ENCODE measurements at places on chromosomes 5 and 9.

GRCh38 chr5:132825834-132826391, 4.5 kb downstream of the SHROOM1 start:
- no peak for DNase-seq

GRCh38 chr5:75614176-75614575, 2.9 kb downstream of the ANKDD1B start:
- DNase-seq = no peak

DNA sequence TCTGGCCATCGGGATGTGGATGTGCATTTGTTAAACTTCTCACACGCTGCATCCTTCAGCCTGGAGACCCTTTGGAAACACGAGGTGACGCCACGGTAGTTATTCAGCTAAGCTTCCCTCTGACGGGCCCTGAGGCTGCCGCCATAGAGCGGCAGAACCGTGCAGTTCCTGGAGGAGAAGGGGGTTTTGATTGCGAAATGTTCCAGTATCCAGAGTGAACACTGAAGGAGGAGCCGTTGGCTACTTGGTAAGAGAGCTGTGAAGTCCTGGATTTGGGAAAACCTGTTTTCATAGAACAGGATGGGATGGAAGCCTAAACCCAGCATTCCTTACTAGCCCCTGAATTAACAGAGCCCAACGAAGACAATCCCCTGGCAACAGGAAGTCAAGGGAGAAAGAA, 23.0 kb upstream of the EXOC3 start:
- no peak for DNase-seq

DNA sequence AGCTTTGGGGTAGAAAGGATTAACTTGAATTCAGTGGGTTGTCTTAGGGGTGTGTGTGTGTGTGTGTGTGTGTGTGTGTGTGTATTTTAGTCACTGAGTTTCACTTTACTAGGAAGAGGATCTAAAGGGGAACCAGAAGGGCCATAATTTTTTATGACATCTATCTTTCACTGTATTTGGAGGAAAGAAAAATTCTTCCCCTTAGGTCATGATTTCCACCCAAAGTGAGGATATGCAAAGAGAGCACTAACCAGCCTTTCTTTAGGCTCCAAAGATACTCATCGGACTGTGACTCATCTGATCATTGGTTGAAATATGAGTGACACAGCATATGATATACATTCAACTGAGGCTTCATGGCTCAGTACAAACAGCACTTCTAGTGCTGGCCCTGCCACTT, 75.2 kb upstream of the RASGRF2 start:
- DNase-seq = peak; percentile 11

- no peak for DNase-seq
Observed at GRCh38 chr5:50744776-50745175, 78.3 kb downstream of the PARP8 start.

GRCh38 chr5:151267491-151268260, 14.7 kb downstream of the GM2A start:
- no peak for DNase-seq

DNA sequence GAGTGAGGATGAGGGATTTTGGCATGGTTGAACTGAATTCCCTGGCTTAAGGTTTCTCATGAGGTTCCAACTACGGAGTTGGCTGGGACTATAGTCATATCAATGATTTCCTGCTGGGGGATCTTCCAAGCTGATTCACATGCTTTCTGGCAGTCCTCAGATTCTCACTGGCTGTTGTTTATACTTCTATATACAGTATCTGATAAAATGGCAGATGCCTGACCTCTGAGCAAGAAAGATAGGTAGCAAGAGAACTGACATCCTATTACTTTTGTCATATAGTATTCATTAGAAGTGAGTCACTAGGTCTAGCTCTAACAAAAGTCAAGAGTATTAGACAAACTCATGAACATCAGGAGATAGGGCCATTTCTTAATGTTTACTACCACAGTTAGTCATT, 440.9 kb upstream of the EDIL3 start:
- DNase-seq = no peak

Measured in activated CD4-positive, alpha-beta T cell treated with anti-CD3 and anti-CD28 coated beads, Interleukin-2, amount 50 U/mL, for 24 hours (primary cell).